Breast epithelium (tissue), 4 donors: ENCODE measurements at places on chromosomes 7 and 10. TPM values are rescaled to one million over a fixed set of nuclear protein-coding genes. Genes with fewer than 3 reads are reported as not detected.

Gene FBXL13
- total RNA-seq, result 4.2 TPM

Gene OR6B1
- total RNA-seq, result not detected

Gene NKX1-2
- total RNA-seq, result 0.73 TPM

Gene SORBS1
- total RNA-seq, result 455 TPM

DNA sequence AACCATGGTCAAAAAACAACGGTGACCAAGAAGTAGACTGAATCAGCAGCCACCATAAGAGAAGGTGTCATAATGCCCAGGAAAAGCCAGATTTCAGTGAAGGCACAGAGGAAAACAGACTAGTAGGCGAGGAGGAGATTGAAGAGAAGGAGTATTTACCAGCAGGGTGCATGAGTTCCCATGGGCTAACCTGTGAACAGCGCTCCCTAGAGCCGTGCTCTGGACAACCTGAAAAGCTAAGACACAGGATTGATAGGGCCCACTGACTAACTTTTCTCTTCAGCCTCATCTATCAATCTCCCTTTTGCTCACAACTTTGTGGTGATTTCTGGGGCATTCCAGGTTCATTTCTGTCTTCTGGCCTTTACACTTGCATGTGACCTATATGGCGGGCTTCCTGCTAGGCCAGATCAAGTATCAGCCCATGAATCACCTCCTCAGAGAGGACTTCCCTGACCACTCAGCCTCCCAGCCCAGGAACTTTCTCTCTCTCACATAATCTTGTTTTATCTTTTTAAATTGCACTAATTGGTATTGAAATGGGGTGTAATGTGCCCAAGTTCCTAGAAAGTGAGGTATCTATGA lies 12.8 kb downstream of the ANKRD22 start:
- no peaks in the 10 kb centered on the region for H3K4me1 ChIP-seq
- no peak overlapping the region for H3K27ac ChIP-seq
- no peaks in the 10 kb centered on the region for H3K36me3 ChIP-seq
- no peak for DNase-seq

GRCh38 chr10:131874991-131875451 lies 25.8 kb upstream of the PPP2R2D start:
- no peaks in the 10 kb centered on the region for H3K36me3 ChIP-seq
- no peak overlapping the region for H3K27ac ChIP-seq
- H3K4me1 ChIP-seq, result no peaks in the 10 kb centered on the region
- no peak overlapping the region for H3K4me3 ChIP-seq

- no peaks in the 10 kb centered on the region for H3K4me1 ChIP-seq
- H3K27me3 ChIP-seq, result no peaks in the 10 kb centered on the region
- DNase-seq, result no peak
- no peak overlapping the region for H3K4me3 ChIP-seq
- H3K36me3 ChIP-seq, result no peaks in the 10 kb centered on the region
Observed at GRCh38 chr7:50628434-50629084, 63.4 kb upstream of the DDC start.

GRCh38 chr7:110675383-110676103 lies 415.4 kb upstream of the LRRN3 start:
- no peak overlapping the region for H3K4me3 ChIP-seq
- H3K27ac ChIP-seq, result no peak overlapping the region
- no peaks in the 10 kb centered on the region for H3K4me1 ChIP-seq

DNA sequence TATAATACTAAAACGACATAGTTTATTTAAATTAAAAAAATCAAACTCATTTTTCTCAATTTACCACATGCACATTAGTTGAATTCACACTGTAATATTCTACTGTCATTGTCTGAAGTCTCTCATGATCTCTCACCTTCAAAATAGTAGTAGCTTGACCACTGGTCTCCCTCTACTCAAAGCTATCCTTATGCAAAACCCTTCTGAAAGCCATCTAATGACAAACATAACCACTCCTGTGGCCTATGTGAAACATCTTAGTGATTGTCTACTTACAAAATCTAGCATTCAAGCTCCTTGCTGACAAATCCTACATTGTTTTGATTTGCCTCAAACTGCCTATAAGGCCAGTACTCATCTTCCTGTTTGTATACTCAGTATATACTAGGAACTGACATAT lies 606.0 kb upstream of the GHITM start:
- H3K36me3 ChIP-seq, result no peaks in the 10 kb centered on the region
- no peak for DNase-seq
- H3K27me3 ChIP-seq, result no peaks in the 10 kb centered on the region
- no peaks in the 10 kb centered on the region for H3K4me1 ChIP-seq
- no peak overlapping the region for H3K27ac ChIP-seq

DNA sequence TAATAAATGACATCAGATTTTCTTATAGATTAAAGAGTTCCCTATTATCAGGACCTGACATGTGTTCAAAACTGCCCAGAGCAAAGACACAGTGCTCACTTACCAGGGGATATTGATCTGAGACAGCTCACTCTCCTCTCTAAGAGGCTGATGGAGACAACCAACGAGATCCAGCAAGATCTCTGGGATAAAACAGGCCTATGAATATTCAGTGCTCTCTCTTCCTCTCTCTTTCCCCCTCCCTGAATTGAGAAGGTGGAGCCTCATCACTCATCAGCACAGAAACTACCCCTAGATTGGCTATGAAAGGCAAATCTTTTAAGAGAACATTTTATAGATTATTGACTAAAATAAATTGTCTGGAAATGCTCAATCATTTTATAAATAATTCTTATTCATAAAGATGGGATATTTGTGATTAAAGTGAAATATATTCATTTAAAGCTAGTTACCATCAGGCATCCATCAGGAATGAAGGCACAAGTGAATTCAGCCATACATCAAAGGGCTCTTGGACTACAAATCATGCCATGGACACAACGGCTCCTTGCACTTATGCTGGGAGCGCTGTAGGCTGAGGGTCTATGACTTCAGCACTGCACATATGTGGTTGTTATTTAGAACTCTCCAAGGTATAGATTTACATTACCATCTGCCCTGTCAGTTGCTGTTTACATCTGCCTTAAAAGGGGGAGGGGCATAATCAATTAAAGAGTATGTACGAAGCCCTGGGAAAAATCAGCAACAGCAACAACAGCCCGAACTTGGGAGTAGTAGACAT lies 3.4 kb upstream of the PPP1R17 start:
- no peak overlapping the region for H3K4me3 ChIP-seq

GRCh38 chr7:93055543-93056107 lies 62.2 kb downstream of the SAMD9 start:
- no peaks in the 10 kb centered on the region for H3K4me1 ChIP-seq
- H3K4me3 ChIP-seq, result no peak overlapping the region
- no peaks in the 10 kb centered on the region for H3K36me3 ChIP-seq

DNA sequence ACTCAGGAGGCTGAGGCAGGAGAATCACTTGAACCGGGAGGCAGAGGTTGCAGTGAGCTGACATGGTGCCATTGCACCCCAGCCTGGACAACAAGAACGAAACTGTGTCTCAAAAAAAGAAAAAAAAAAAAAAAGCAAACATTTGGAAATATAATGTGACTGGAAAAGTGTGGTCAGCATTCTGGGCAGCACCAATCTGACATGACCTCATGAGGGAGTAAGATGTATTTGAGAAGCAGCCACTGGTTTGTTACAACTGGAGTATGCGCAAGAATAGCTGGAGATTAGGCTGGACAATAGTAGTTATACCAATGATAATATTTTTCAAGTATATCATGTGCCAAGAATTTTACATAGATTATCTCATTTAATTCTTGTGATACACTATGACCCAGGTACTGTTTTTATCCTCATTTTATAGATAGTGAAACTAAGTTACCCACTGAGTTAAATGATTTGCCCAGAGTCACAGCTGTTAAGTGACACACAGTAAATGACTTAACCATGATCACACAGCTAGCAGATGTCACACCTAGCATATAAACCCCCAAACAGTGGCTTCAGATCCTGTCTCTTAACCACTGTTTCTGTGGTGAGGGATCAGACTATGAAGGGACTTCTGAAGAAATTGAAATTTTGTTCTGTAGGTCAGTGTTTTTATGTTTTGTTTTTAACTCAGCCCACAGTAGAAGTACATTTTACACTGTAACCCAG lies 11.1 kb downstream of the MCU start:
- H3K4me3 ChIP-seq, result no peak overlapping the region
- H3K27me3 ChIP-seq, result no peaks in the 10 kb centered on the region
- no peak for DNase-seq
- H3K4me1 ChIP-seq, result no peaks in the 10 kb centered on the region
- no peak overlapping the region for H3K27ac ChIP-seq
- H3K36me3 ChIP-seq, result no peaks in the 10 kb centered on the region

DNA sequence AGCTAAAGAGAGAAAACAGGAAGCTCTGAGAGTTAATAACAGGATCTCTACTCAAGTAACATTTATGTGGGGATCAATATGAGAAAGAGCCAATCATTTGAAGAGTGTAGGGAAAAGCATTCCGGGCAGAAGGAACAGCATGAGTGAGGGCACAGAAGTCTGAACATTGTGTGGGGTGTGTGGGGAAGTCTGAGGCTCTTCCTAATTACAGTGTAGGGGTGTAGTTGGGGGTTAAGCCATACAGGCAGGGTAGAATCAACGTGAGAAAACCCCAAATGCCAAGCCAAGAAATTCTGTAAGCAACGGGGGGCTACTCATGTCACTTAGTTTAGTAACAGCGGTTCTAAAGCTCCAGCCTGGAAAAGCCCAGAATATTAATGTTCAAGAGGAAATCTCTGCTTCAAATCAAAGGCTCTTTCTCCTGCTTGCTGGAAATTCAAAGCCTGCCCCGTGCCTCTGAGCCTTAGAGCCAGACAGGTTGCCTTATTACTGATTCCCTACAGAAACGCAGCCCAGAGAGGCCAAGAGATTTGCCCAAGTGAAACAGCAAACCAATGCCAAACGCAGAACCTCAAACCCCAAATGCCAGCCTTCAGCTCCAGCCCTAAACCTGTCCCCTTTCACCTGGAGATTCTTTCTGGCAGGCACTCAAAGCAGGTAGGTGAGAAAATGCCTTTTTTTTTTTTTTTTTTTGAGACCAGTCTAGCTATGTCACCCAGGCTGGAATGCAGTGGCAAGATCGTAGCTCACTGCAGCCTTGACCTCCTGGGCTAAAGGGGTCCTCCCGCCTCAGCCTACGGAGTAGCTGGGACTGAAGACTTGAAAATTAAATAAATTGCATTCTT lies 36.1 kb downstream of the DNAJB12 start:
- no peak for DNase-seq
- H3K4me1 ChIP-seq, result peaks cover 18% of the 10 kb centered on the region
- H3K27me3 ChIP-seq, result no peaks in the 10 kb centered on the region
- no peaks in the 10 kb centered on the region for H3K36me3 ChIP-seq
- peak overlapping the region; percentile 63 for H3K4me3 ChIP-seq
- peak overlapping the region; percentile 93 for H3K27ac ChIP-seq

DNA sequence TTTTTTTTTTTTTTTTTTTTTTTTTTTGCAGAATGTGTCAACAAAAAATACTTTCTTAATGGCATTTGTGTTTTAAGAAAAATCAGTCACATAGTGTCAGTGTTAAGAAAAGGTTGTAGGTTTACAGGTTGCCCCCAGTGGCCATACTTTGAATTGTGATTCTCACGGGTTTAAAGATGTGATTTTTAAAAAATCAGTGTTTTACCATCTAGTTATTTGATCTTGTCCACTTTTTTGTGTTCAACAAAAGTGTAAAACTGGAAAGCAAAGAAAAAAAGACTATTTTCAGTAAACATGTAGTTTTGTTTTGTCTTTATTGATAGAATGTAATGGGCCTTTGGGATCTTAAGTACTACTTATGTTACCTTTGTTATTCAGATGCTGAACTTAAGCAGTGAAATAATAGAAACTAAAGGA lies 25.7 kb downstream of the SUV39H2 start:
- no peaks in the 10 kb centered on the region for H3K27me3 ChIP-seq
- no peak overlapping the region for H3K4me3 ChIP-seq
- no peaks in the 10 kb centered on the region for H3K4me1 ChIP-seq
- no peaks in the 10 kb centered on the region for H3K36me3 ChIP-seq

GRCh38 chr7:30144657-30145306 lies 10.0 kb downstream of the MTURN start:
- H3K4me3 ChIP-seq, result no peak overlapping the region
- no peaks in the 10 kb centered on the region for H3K27me3 ChIP-seq
- no peaks in the 10 kb centered on the region for H3K36me3 ChIP-seq
- H3K27ac ChIP-seq, result no peak overlapping the region
- DNase-seq, result no peak
- peaks cover 12% of the 10 kb centered on the region for H3K4me1 ChIP-seq

DNA sequence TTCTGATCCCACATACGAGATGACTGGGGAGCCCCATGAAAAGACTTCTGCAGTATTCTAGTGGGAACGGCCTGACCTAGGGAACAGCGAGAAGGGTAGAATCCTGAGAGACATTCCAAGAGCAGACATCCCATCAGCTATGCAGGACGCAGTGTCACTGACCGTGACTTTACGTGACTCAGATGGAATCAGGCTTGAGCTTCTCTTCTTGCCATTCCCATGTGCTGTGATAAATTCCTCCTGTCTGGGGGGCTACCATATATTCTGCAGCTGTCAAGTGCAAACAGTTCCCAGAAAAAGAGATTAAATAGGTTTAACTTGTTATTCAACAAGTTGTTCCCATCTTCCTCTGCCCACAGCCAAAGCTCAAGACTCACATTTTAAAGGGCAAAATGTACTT lies 73.1 kb upstream of the PDE1C start:
- H3K27me3 ChIP-seq, result no peaks in the 10 kb centered on the region
- no peak overlapping the region for H3K4me3 ChIP-seq
- DNase-seq, result no peak
- no peaks in the 10 kb centered on the region for H3K36me3 ChIP-seq

- no peak overlapping the region for H3K4me3 ChIP-seq
- H3K27ac ChIP-seq, result no peak overlapping the region
- H3K36me3 ChIP-seq, result no peaks in the 10 kb centered on the region
- H3K4me1 ChIP-seq, result peaks cover 5% of the 10 kb centered on the region
- H3K27me3 ChIP-seq, result no peaks in the 10 kb centered on the region
- DNase-seq, result no peak
Observed at GRCh38 chr7:37205451-37205850, 243.2 kb downstream of the ELMO1 start.

DNA sequence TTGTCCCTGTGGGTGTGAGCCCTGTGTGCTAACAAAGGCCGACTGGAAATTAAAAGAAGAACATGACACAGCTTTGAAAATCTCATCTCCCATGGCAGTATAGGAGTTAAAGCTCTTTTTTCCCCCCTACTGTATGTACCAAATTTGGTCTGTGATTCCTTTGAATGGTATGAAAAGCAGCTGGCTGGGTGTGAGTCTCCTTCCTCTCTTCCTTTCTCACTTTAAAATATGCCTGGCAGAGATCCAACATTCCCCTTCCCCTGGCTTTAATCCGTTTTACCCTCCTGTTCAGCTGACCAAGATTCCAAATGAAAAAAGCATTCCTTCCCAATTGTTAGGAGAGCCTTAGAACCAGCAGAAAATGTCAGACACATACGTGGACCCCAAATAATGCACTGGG lies 225.0 kb upstream of the CELF2 start:
- H3K4me3 ChIP-seq, result no peak overlapping the region
- no peak overlapping the region for H3K27ac ChIP-seq
- no peaks in the 10 kb centered on the region for H3K27me3 ChIP-seq
- no peaks in the 10 kb centered on the region for H3K36me3 ChIP-seq
- peaks cover 5% of the 10 kb centered on the region for H3K4me1 ChIP-seq

DNA sequence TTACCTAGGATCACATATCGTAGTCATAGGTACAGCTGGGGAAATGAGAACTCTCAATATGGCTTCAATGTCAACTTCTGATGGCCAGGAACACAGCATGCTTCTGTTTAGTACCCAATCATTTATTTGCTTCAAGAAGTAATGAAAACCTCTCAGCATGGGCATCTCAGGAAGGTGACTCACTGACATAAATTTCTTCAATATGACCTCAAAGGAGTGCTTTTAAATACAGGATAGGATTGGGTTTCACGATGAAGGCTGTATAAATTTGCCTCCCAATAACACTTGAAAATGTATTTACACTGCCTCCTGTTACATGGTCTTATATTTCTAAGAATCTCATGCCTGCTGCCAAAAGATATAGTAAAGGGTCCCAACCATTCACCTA lies 15.1 kb downstream of the ITGA8 start:
- H3K4me3 ChIP-seq, result no peak overlapping the region
- no peak overlapping the region for H3K27ac ChIP-seq
- H3K4me1 ChIP-seq, result no peaks in the 10 kb centered on the region
- no peak for DNase-seq
